ENCODE measurements at places on chromosomes 12 and 14. TPM values are rescaled to one million over a fixed set of nuclear protein-coding genes. Genes with fewer than 3 reads are reported as not detected.

DNA sequence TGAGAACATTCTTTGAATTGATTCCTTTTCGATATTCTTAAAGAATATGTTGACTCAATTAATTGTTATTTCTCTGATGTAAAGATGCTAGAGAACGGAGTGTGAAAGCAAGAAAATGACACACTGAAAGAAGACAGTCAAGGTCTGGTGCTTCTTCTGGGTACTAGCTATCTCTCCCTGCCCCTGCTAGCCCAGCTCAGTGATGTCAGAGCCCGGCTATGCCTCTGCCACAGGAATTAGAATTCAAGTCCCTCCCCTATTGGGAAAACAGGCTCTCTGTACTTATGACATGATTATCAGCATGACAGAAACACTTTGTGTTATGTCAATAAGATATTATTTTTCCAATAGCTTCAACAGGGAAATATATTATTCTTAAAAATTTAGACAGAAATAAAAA lies 252.4 kb downstream of the KCNC2 start:
- no peak overlapping the region for H3K27ac ChIP-seq
- DNase-seq = no peak
- no peak overlapping the region for H3K4me3 ChIP-seq

DNA sequence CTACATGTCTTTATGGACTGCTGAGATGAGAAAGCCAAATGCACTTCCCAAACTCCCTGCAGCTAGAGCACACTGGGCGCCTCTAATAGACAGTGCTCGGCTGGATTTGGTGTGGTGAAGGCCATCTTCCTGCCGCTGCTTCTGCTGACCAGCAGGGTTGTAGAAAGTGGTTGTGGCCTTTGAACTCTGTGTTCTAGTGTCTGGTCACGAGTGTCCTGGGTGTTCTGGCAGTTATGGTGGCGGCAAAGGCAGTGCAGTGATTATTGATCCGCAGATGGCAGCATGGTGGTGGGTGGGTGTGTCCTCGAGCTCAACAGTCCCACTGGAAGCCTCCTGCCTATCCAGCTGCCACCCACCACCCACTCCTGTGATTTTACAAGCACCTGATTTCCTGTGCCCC lies 43.4 kb downstream of the SMIM41 start:
- no peak overlapping the region for H3K4me3 ChIP-seq
- no peak for DNase-seq
- H3K36me3 ChIP-seq = no peaks in the 10 kb centered on the region
- H3K4me1 ChIP-seq = no peaks in the 10 kb centered on the region

- H3K4me3 ChIP-seq = no peak overlapping the region
- no peak overlapping the region for H3K27ac ChIP-seq
- peaks cover 19% of the 10 kb centered on the region for H3K4me1 ChIP-seq
- no peaks in the 10 kb centered on the region for H3K27me3 ChIP-seq
Measured at GRCh38 chr12:26798640-26799039, 34.4 kb downstream of the ITPR2 start.

DNA sequence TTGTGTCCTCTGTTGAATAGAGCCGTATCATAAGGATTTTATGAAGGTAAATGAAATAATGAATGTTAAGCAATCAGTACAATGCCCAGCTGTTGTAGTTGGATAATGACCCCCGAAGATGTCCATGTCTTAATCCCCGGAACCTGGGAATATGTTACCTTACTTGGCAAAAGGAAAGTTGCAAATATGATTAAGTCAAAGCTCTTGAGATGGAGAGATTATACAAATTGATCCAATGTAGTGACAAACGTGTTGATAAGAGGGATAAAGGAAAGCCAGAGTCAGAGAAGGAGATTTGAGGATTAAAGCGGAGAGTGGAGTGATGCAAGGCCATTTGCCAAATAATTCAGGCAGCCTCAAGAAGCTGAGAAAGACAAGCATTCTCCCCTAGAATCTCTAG lies 19.2 kb upstream of the MGAT4C start:
- no peak for DNase-seq
- H3K27me3 ChIP-seq = no peaks in the 10 kb centered on the region
- H3K4me3 ChIP-seq = no peak overlapping the region
- no peaks in the 10 kb centered on the region for H3K36me3 ChIP-seq
- no peak overlapping the region for H3K27ac ChIP-seq
- no peaks in the 10 kb centered on the region for H3K4me1 ChIP-seq

GRCh38 chr12:45517381-45517780 lies 212.1 kb upstream of the ARID2 start:
- H3K27me3 ChIP-seq = no peaks in the 10 kb centered on the region
- H3K36me3 ChIP-seq = no peaks in the 10 kb centered on the region
- DNase-seq = no peak
- H3K4me3 ChIP-seq = no peak overlapping the region
- H3K4me1 ChIP-seq = no peaks in the 10 kb centered on the region

GRCh38 chr14:24874514-24875202 lies 175.3 kb downstream of the STXBP6 start:
- no peak overlapping the region for H3K27ac ChIP-seq
- no peaks in the 10 kb centered on the region for H3K27me3 ChIP-seq
- H3K36me3 ChIP-seq = no peaks in the 10 kb centered on the region
- H3K4me1 ChIP-seq = no peaks in the 10 kb centered on the region
- no peak overlapping the region for H3K4me3 ChIP-seq

GRCh38 chr12:116381744-116382685 lies 104.5 kb upstream of the MED13L start:
- H3K27ac ChIP-seq = no peak overlapping the region
- H3K4me3 ChIP-seq = no peak overlapping the region
- peaks cover 18% of the 10 kb centered on the region for H3K4me1 ChIP-seq
- DNase-seq = peak; percentile 65

DNA sequence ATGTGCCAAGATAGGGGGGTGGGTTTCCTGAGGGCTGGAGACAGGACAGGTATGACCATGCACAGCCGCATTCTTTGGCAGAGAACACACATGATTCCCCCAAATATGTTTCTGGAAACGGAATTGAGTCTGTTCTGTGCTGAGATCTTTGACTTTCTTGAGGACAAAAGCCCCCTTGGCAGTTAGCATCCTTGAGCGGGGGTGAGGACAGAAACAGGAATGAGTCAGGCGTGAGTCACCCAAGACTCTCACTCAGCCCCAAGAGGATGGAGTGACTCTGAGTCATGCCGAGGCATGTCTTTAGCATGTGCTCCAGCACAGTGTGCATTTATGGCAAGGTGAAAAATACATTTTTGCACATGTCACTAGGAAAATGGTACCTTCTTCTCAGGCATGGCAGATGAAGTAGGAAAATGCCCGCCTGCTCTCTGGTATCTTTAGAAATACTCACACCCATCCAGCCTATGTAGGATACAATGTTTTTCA lies 52.1 kb downstream of the DAD1 start:
- no peak overlapping the region for H3K4me3 ChIP-seq
- H3K4me1 ChIP-seq = peaks cover 25% of the 10 kb centered on the region
- H3K27me3 ChIP-seq = no peaks in the 10 kb centered on the region
- H3K36me3 ChIP-seq = peaks cover 5% of the 10 kb centered on the region

DNA sequence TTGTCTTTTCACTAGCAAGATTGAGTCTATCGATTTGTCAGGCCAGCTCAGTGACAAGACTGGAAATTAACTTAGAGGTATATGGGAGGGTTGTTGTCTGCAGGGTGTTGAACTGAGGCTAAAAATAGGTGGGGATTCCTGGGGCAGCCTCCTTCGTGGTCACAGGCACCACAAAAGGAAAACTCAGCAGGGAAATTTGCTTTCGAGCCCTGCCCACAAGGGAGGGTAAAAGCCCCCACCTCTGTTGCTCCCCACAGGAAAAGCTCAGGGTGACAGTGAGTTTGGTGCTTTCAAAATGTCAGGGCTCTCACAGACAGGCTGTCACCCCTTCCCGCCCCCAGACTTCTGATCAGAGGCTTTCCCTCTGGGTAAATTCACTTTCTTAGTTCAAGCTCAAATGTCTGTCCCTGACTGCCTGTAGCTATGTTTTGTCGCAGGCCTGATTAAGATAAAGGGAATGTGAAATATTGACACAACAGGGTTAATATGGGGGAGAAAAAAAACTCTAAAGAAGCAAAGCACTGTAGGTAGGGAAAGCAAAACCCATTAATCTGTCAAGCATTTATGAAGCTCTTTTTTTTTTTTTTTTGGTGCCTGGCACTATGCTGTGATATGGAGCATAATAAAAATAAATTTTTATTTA lies 11.7 kb upstream of the NFKBIA start:
- H3K27me3 ChIP-seq = no peaks in the 10 kb centered on the region
- H3K4me1 ChIP-seq = peaks cover 21% of the 10 kb centered on the region
- DNase-seq = no peak
- no peak overlapping the region for H3K4me3 ChIP-seq
- H3K36me3 ChIP-seq = no peaks in the 10 kb centered on the region

DNA sequence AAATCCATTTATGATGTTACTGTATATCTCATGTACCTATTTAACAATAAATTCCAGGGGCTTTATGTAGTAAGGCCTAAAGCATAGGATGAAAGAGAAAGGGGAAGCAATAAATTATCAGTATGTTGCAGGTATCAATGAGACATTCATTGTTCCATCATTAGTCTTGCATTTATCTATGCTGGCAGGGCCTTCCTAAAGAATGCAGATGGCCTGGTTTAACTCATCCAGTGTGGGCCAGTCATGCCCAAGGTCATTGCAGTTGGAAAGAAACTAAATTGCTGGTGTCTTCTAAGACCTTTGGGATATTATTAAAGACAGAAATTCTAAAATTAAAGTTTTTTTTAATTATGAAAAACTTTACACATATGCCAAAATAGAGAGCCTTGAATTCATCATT lies 98.3 kb downstream of the AVPR1A start:
- no peaks in the 10 kb centered on the region for H3K36me3 ChIP-seq
- H3K4me3 ChIP-seq = no peak overlapping the region
- no peaks in the 10 kb centered on the region for H3K4me1 ChIP-seq
- no peak overlapping the region for H3K27ac ChIP-seq
- no peaks in the 10 kb centered on the region for H3K27me3 ChIP-seq

The GUCY2C gene
- total RNA-seq = not detected

All from MCF 10A (cell line).